ENCODE measurements at places on chromosomes 1 and 21. TPM values are rescaled to one million over a fixed set of nuclear protein-coding genes. Genes with fewer than 3 reads are reported as not detected.
A peak's percentile ranks its signal among the peaks of the same experiment; 100 is the strongest.

ASCL5 gene
- total RNA-seq, result not detected

DNA sequence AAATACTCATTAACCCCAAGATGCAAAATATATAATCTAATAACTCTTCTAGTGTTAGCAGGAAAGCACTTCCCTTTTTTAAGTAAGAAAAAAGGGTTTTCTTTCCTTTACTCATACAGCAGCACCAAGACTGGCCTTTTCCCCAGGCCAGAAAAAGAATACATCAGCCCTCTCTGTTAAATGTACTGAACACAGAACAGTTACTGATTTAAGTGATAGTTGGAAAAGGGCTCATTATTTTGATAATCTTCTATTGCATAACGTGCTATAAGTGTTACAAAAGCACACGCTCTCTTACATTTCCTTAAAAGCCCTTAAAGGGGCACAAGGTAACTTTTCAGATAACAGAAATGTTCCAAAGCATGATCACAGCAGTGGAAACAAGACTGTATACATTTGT lies 142.9 kb downstream of the TIAM1 start:
- no peak overlapping the region for H3K4me3 ChIP-seq
- no peak overlapping the region for H3K27ac ChIP-seq
- H3K4me1 ChIP-seq, result peaks cover 8% of the 10 kb centered on the region
- no peaks in the 10 kb centered on the region for H3K27me3 ChIP-seq
- no peaks in the 10 kb centered on the region for H3K36me3 ChIP-seq

TRAF3IP3 gene
- 13.3 TPM for total RNA-seq

- peak; percentile 45 for DNase-seq
- no peak within 1 kb of the TSS for H3K27ac ChIP-seq
- no peaks in the 10 kb centered on the region for H3K27me3 ChIP-seq
- no peak within 1 kb of the TSS for H3K4me3 ChIP-seq
Measured at GRCh38 chr1:26353976-26354820, at the start of gene CRYBG2. TSS of gene CRYBG2 (minus strand) at chr1:26354130. CDS start at chr1:26346657, 7,473 bp downstream.

MRAP gene
- 0.54 TPM for total RNA-seq

- H3K4me1 ChIP-seq, result peaks cover 73% of the 10 kb centered on the region
- H3K27ac ChIP-seq, result peak overlapping the region; percentile 83
- H3K36me3 ChIP-seq, result no peaks in the 10 kb centered on the region
- no peak for DNase-seq
- no peak overlapping the region for H3K4me3 ChIP-seq
- no peaks in the 10 kb centered on the region for H3K27me3 ChIP-seq
Measured at GRCh38 chr1:10722803-10723202, 73.6 kb downstream of the CASZ1 start.

- no peaks in the 10 kb centered on the region for H3K36me3 ChIP-seq
- H3K4me1 ChIP-seq, result no peaks in the 10 kb centered on the region
- no peak overlapping the region for H3K27ac ChIP-seq
- no peak for DNase-seq
Measured at GRCh38 chr1:58441699-58442098, 104.8 kb downstream of the OMA1 start.

- peaks cover 49% of the 10 kb centered on the region for H3K4me1 ChIP-seq
- H3K27ac ChIP-seq, result no peak overlapping the region
- DNase-seq, result no peak
- no peaks in the 10 kb centered on the region for H3K27me3 ChIP-seq
Measured at GRCh38 chr1:181139631-181140061, 51.1 kb downstream of the IER5 start.

GRCh38 chr1:151988405-151988923 lies 5.2 kb downstream of the S100A10 start:
- H3K36me3 ChIP-seq, result peaks cover 27% of the 10 kb centered on the region
- H3K27me3 ChIP-seq, result no peaks in the 10 kb centered on the region
- peak overlapping the region; percentile 95 for H3K27ac ChIP-seq

GRCh38 chr1:110348771-110349170 lies 9.6 kb downstream of the RBM15 start:
- no peak overlapping the region for H3K4me3 ChIP-seq
- DNase-seq, result no peak
- H3K36me3 ChIP-seq, result no peaks in the 10 kb centered on the region
- peaks cover 40% of the 10 kb centered on the region for H3K4me1 ChIP-seq
- no peak overlapping the region for H3K27ac ChIP-seq
- H3K27me3 ChIP-seq, result no peaks in the 10 kb centered on the region

BNIPL gene
- 7.8 TPM for total RNA-seq

FCRL6 gene
- 3.5 TPM for total RNA-seq

TCP10L gene
- total RNA-seq, result not detected

ARHGEF19 gene
- 19.0 TPM for total RNA-seq

GRCh38 chr1:109786112-109786480 lies 22.4 kb upstream of the EPS8L3 start:
- H3K4me1 ChIP-seq, result peaks cover 40% of the 10 kb centered on the region
- no peaks in the 10 kb centered on the region for H3K36me3 ChIP-seq
- H3K27ac ChIP-seq, result peak overlapping the region; percentile 42
- H3K27me3 ChIP-seq, result no peaks in the 10 kb centered on the region

DNA sequence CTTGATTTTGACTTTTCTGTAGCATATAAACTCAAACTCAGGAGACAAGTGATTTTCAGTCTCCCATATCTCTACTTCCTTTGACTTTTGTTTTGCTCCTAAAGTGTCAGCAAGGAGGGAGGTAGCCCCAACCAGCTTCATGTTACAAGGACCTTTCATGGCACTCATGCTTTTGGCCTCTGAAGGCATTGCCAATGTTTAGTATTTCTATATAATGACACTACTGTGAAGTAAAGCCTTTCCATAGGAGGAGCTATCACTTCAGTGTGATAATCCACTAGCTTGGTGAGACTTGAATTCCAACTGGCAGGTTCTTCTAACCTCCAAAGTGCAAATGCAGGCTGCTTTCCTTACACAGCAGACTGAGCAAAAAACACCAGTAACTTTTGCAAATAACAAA lies 14.4 kb downstream of the COLGALT2 start:
- no peaks in the 10 kb centered on the region for H3K27me3 ChIP-seq
- peaks cover 7% of the 10 kb centered on the region for H3K4me1 ChIP-seq

GRCh38 chr21:33954395-33954794 lies 38.8 kb upstream of the ATP5PO start:
- H3K4me1 ChIP-seq, result no peaks in the 10 kb centered on the region
- H3K27ac ChIP-seq, result no peak overlapping the region
- no peak overlapping the region for H3K4me3 ChIP-seq

GRCh38 chr1:63624911-63625310 lies 31.7 kb downstream of the PGM1 start:
- H3K27ac ChIP-seq, result no peak overlapping the region
- H3K27me3 ChIP-seq, result no peaks in the 10 kb centered on the region
- peaks cover 4% of the 10 kb centered on the region for H3K36me3 ChIP-seq
- no peak overlapping the region for H3K4me3 ChIP-seq
- DNase-seq, result no peak

- no peak for DNase-seq
- H3K4me3 ChIP-seq, result peak overlapping the region; percentile 23
- H3K4me1 ChIP-seq, result no peaks in the 10 kb centered on the region
Measured at GRCh38 chr1:168348146-168348709, 67.6 kb downstream of the TBX19 start.

GRCh38 chr1:185170291-185170848 lies 13.4 kb downstream of the SWT1 start:
- no peak overlapping the region for H3K4me3 ChIP-seq
- no peaks in the 10 kb centered on the region for H3K27me3 ChIP-seq
- no peak overlapping the region for H3K27ac ChIP-seq
- DNase-seq, result no peak

- H3K4me1 ChIP-seq, result peaks cover 14% of the 10 kb centered on the region
- no peaks in the 10 kb centered on the region for H3K36me3 ChIP-seq
- H3K4me3 ChIP-seq, result no peak overlapping the region
- DNase-seq, result no peak
Measured at GRCh38 chr1:40898431-40898901, 36.3 kb upstream of the CITED4 start.

- no peak overlapping the region for H3K4me3 ChIP-seq
- no peaks in the 10 kb centered on the region for H3K27me3 ChIP-seq
- H3K36me3 ChIP-seq, result no peaks in the 10 kb centered on the region
- H3K27ac ChIP-seq, result no peak overlapping the region
- H3K4me1 ChIP-seq, result peaks cover 9% of the 10 kb centered on the region
Measured at GRCh38 chr21:14870853-14871149, 194.0 kb downstream of the NRIP1 start.

DNA sequence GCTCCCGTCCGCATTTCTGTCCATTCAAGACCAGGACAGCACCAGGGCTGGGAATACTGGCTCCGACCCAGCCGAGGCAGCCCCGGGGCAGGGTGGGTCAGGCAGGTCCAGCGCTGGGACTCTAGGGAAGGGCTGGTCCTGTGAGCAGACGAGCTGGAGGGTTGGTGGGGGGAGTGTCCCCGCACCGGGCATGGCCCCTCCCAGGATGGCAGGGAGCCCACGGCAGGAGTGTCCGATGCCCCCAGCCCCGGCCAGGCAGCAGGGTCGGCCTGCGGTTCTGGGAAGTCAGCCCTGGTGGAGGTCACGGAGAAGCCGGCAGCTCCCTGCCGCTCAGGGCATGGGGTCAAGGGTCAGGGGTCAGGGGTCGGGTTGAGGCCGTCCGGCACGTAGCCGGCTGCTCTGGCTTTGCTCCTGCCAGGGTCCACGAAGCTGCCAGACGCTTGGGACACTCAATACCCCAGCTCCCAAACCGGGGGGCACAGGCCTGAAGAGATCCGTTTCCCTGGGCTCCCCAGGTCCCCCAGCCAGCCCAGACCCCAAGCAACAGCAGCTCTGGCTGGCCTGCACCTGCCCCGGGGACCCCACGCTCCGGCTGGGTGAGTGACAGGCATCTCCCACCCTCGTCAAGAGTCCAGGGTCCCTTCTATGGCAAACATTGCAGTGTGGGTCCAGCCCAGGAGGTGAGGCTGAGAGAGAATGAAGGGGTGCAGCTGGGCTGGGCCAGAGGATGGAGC lies 6.7 kb downstream of the C1QTNF12 start:
- no peaks in the 10 kb centered on the region for H3K36me3 ChIP-seq
- H3K4me1 ChIP-seq, result peaks cover 31% of the 10 kb centered on the region
- no peak overlapping the region for H3K4me3 ChIP-seq

- H3K36me3 ChIP-seq, result no peaks in the 10 kb centered on the region
- H3K4me3 ChIP-seq, result no peak overlapping the region
- no peaks in the 10 kb centered on the region for H3K4me1 ChIP-seq
- DNase-seq, result peak; percentile 68
Measured at GRCh38 chr1:119808972-119809550, 2.2 kb downstream of the REG4 start.

DNA sequence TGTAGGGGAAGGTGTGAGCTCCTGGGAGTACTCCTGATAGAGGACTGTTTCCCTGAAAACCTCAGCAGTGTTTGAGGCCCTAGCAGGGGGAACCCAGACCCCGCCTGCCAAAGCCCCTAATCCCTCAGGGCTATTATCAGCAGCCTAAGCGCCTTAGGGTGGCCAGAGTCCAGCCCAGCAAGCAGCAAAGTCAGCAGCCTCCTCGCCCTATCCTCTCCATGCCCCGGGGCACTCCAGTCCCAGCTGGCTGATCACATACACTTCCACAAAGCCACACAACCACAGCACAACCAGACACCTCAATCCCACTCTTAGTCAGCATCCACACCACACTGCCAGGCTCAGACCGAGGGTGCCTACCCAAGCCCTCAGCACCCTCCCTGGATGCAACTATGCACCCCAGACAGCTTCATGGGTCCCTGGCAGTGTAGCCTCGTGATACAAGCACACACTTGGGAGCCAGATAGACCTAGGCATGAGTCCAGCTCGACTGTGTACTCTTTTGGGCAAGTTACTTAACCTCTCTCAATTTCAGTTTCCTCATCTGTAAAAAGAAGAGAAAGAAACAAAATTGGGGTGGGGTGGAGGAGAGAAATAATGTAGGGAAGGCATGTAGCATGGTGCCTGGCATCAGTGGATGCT lies 7.1 kb downstream of the IGSF9 start:
- H3K4me1 ChIP-seq, result peaks cover 14% of the 10 kb centered on the region
- H3K36me3 ChIP-seq, result no peaks in the 10 kb centered on the region
- H3K4me3 ChIP-seq, result no peak overlapping the region
- H3K27me3 ChIP-seq, result no peaks in the 10 kb centered on the region
- no peak for DNase-seq

GRCh38 chr1:8646189-8646588 lies 171.3 kb downstream of the RERE start:
- H3K27me3 ChIP-seq, result no peaks in the 10 kb centered on the region
- peaks cover 23% of the 10 kb centered on the region for H3K4me1 ChIP-seq
- no peak overlapping the region for H3K27ac ChIP-seq
- no peaks in the 10 kb centered on the region for H3K36me3 ChIP-seq
- no peak overlapping the region for H3K4me3 ChIP-seq
- DNase-seq, result peak; percentile 60

SPRR1A gene
- not detected for total RNA-seq

GRCh38 chr1:173134800-173135199 lies 72.3 kb downstream of the TNFSF4 start:
- H3K4me1 ChIP-seq, result no peaks in the 10 kb centered on the region
- H3K36me3 ChIP-seq, result no peaks in the 10 kb centered on the region
- no peak overlapping the region for H3K4me3 ChIP-seq
- peak; percentile 68 for DNase-seq

- H3K4me1 ChIP-seq, result no peaks in the 10 kb centered on the region
- H3K27ac ChIP-seq, result no peak overlapping the region
- H3K4me3 ChIP-seq, result no peak overlapping the region
- H3K36me3 ChIP-seq, result peaks cover 11% of the 10 kb centered on the region
- H3K27me3 ChIP-seq, result no peaks in the 10 kb centered on the region
- no peak for DNase-seq
Measured at GRCh38 chr1:171597203-171597602, 24.8 kb upstream of the MYOCOS start.

- DNase-seq, result no peak
- no peaks in the 10 kb centered on the region for H3K36me3 ChIP-seq
- H3K4me1 ChIP-seq, result no peaks in the 10 kb centered on the region
- H3K27me3 ChIP-seq, result no peaks in the 10 kb centered on the region
- H3K4me3 ChIP-seq, result no peak overlapping the region
Measured at GRCh38 chr1:77412820-77413530, 131.2 kb downstream of the AK5 start.

GRCh38 chr1:39139723-39140360 lies 64.7 kb upstream of the MACF1 start:
- no peaks in the 10 kb centered on the region for H3K36me3 ChIP-seq
- no peak overlapping the region for H3K27ac ChIP-seq
- H3K4me1 ChIP-seq, result peaks cover 52% of the 10 kb centered on the region
- H3K4me3 ChIP-seq, result no peak overlapping the region
- DNase-seq, result no peak
